ENCODE measurements at places on chromosomes 16 and 17. TPM values are rescaled to one million over a fixed set of nuclear protein-coding genes. Genes with fewer than 3 reads are reported as not detected.

The KRT9 gene
- not detected for total RNA-seq

The CNGB1 gene
- total RNA-seq, result not detected

The ARHGAP23 gene
- total RNA-seq, result not detected

The FKBP10 gene
- not detected for total RNA-seq

The APOBR gene
- 9.1 TPM for total RNA-seq

The PABPN1L gene
- total RNA-seq, result not detected

The INCA1 gene
- total RNA-seq, result 0.67 TPM

DNA sequence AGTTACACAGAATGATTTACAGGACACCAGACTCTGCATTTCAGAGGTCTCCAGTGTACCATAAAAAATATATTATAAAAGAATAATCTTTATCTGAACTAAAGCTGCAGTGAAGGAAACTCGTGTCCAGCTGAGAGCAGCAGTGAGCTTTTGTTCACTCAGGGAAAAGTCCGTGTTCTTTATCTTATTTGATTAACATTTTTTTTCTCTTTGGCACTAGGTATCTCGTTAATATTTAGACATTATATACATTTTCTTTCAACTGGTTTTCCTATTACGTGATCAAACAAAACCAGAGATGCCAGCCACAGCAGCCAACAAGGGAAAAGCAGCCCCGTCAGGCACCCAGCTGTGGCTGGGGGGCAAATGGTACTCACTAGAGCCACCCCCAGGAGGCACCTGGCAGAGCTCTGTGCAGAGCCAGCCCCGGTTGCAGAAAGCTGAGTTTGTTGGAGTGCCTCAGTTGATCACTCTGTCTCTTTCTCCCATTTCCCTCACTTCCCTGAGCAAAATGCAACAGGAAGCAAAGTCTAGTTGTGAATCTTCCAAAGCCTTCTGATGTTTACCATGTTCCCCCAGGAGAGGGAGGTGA lies 1.1 kb upstream of the HS3ST4 start:
- no peak overlapping the region for H3K4me3 ChIP-seq
- DNase-seq, result no peak
- H3K27me3 ChIP-seq, result no peaks in the 10 kb centered on the region
- no peaks in the 10 kb centered on the region for H3K36me3 ChIP-seq
- no peak overlapping the region for H3K27ac ChIP-seq

DNA sequence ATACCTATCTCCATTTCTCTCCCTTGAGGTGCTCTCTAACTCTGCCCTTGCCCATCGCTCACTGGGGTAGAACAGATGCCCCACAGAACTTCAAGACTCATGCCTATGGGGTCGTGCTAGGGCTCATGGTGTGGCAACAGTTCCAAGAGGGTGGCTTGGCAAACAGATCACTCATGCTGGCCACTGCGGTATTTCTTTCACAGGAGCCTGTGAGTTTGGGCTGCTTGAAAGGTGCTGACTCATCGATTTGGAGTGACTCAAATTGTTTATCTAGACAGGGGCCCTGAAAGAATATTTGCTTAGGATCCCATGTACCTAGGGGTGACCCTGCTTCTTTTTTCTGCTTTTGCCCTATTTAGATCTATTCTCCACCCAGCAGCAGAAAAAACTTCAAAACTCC lies 69.9 kb downstream of the IRX5 start:
- no peaks in the 10 kb centered on the region for H3K27me3 ChIP-seq
- H3K4me1 ChIP-seq, result no peaks in the 10 kb centered on the region
- no peaks in the 10 kb centered on the region for H3K36me3 ChIP-seq
- no peak for DNase-seq

GRCh38 chr17:57925361-57925990 lies 29.7 kb downstream of the CUEDC1 start:
- no peak overlapping the region for H3K27ac ChIP-seq
- no peaks in the 10 kb centered on the region for H3K36me3 ChIP-seq
- no peaks in the 10 kb centered on the region for H3K4me1 ChIP-seq
- no peaks in the 10 kb centered on the region for H3K27me3 ChIP-seq
- H3K4me3 ChIP-seq, result no peak overlapping the region

DNA sequence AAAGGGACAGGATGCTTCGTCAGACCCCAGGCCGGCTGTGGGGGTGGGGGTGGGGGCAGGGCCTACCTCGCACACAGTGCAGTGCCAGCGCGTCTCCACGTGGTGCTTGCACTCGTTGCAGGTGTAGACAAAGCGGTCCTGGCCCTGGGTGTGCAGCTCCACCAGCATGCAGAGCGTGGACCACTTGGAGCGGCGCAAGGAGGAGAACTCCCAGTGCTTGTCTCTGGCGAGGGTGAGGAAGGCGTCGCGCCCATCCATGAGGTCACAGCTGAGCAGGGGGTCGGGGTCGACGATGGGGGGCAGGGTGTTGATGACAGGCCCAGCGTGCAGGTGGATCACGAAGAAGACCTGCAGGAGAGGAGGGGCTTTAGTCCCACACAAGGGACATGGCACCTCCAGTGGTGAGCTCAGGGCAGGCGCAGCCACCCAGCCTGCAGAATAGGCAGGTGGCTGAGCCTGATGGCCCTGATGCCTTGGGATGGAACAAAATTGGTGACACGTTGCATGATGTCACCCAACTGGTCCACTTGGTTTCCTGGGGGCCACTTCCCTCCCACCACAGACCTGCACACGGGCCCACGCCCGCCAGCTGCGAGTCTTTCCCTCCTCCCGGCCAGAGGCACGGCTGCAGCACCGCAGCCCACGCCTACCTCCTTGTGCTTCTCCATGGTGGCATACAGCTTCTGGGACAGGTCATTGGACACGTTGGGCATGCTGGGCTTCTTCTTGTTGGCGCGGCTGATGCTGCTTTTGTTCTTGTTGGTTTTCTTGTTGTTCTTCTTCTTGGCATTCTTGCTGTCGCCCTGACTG lies 14.0 kb upstream of the TRAP1 start:
- H3K27me3 ChIP-seq, result no peaks in the 10 kb centered on the region
- no peak overlapping the region for H3K27ac ChIP-seq
- no peaks in the 10 kb centered on the region for H3K4me1 ChIP-seq
- no peak for DNase-seq

- no peaks in the 10 kb centered on the region for H3K27me3 ChIP-seq
- no peak overlapping the region for H3K27ac ChIP-seq
- no peaks in the 10 kb centered on the region for H3K36me3 ChIP-seq
- no peak for DNase-seq
- no peaks in the 10 kb centered on the region for H3K4me1 ChIP-seq
- H3K4me3 ChIP-seq, result no peak overlapping the region
Measured at GRCh38 chr16:11372073-11372828, 27.0 kb downstream of the RMI2 start.

DNA sequence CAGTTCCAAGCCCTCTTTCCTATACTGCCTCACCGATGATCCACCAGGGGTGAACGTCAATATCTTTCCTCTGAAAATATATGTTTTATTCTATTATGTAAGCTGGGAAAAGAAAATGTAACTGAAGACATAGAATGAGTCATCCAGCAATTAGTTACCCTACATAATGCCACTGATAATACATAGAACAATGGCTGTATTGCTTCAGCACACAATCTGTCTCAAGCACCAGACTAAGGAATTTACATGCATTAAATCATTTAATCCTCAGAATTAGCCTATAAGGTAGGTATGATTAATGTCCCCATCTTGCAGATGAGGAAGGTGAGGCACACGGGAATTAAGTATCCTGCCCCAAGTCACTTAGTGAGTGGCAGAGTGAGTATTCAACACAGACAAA lies 472.8 kb downstream of the TOX3 start:
- no peak overlapping the region for H3K4me3 ChIP-seq
- no peak for DNase-seq
- no peaks in the 10 kb centered on the region for H3K27me3 ChIP-seq

- DNase-seq, result no peak
- H3K27ac ChIP-seq, result no peak overlapping the region
- no peaks in the 10 kb centered on the region for H3K4me1 ChIP-seq
- H3K27me3 ChIP-seq, result no peaks in the 10 kb centered on the region
- H3K4me3 ChIP-seq, result no peak overlapping the region
- H3K36me3 ChIP-seq, result no peaks in the 10 kb centered on the region
Measured at GRCh38 chr17:6172642-6173330, 102.6 kb downstream of the WSCD1 start.

- no peak overlapping the region for H3K4me3 ChIP-seq
- H3K36me3 ChIP-seq, result no peaks in the 10 kb centered on the region
- no peak overlapping the region for H3K27ac ChIP-seq
- no peaks in the 10 kb centered on the region for H3K4me1 ChIP-seq
- no peak for DNase-seq
Measured at GRCh38 chr17:34024386-34024785, 230.7 kb upstream of the CCL2 start.

DNA sequence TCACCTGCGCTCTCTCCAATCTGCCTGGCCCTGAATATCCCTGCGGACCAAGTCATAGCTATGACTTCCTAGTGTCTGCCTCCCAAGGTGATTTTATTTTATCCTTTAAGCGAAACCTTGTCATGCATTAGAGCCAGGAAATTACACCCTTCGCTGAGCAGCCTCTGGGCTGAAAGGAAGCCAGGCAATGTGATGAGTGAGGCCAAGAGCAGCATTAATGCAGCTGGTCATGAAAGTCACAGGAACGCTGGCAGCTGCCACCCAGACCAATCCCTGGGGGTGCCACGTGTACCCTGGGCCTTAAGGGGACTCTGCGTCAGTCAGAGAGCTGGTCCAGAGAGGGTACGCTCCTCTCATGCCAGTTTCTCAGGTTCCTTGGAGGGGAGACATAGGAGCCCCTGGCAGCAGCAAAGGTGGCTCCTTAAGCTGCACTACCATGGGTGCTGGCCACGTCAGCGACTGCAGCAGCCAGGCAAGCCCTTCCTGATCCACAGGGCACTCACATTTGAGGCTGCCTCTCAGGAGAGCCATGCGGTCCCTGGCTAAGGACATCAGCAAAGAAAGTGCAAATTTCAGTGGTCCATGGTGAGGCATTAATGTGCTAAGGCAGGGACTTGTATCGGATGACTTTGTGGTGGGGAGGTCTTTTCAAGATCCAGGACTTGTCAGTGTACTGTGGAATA lies 42.7 kb upstream of the WSCD1 start:
- H3K4me3 ChIP-seq, result no peak overlapping the region
- no peak for DNase-seq
- H3K27me3 ChIP-seq, result no peaks in the 10 kb centered on the region
- H3K27ac ChIP-seq, result no peak overlapping the region

- H3K36me3 ChIP-seq, result no peaks in the 10 kb centered on the region
- no peak for DNase-seq
- H3K27ac ChIP-seq, result no peak overlapping the region
- H3K4me3 ChIP-seq, result no peak overlapping the region
- H3K27me3 ChIP-seq, result no peaks in the 10 kb centered on the region
Measured at GRCh38 chr17:15095935-15096334, 169.2 kb downstream of the PMP22 start.

GRCh38 chr16:88967830-88968588 lies 9.0 kb downstream of the CBFA2T3 start:
- no peak overlapping the region for H3K4me3 ChIP-seq
- DNase-seq, result no peak
- no peak overlapping the region for H3K27ac ChIP-seq
- no peaks in the 10 kb centered on the region for H3K27me3 ChIP-seq
- peaks cover 13% of the 10 kb centered on the region for H3K4me1 ChIP-seq

DNA sequence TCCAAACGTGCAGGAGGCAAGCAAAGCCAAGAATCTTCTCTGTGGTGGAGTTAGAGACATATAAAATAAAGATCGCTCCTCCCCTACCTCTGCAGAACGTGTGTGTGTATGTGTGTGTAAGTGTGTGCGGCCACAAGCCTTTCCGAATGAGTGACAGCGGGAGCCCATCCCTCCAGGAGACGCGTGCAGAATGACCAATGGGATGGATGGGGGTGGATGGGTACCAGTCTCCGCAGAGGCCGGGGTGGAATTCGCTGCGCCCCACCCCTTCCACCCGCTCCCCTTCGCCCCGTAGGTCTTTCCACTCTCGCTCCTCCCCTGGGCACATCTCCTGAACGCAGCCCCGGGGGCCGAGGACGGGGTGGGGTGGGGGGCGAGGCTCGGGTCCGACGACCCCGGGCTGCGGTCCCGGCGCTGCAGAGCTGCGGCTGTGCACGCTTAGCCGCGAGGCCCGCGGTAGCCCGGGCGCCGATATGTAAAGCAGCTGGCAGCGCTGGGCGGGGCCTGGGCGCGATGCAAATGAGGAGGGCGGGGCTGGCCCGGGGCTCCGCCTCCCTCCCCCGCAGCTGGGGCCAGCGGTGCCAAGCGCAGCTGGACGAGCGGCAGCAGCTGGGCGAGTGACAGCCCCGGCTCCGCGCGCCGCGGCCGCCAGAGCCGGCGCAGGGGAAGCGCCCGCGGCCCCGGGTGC lies at the start of gene PRKCB:
Gene PRKCB (plus strand): TSS at position 594 of the 688 bp plus-strand sequence.
- no peaks in the 10 kb centered on the region for H3K27me3 ChIP-seq
- no peaks in the 10 kb centered on the region for H3K36me3 ChIP-seq
- peak within 1 kb of the TSS; percentile 62 for H3K4me3 ChIP-seq

GRCh38 chr16:8589900-8590688 lies at the start of gene TMEM114:
TSS of gene TMEM114 (minus strand) at chr16:8590511. CDS start at chr16:8589838, 673 bp downstream.
- no peaks in the 10 kb centered on the region for H3K36me3 ChIP-seq
- H3K4me3 ChIP-seq, result no peak within 1 kb of the TSS
- H3K27me3 ChIP-seq, result peaks cover 14% of the 10 kb centered on the region
- no peaks in the 10 kb centered on the region for H3K4me1 ChIP-seq
- no peak for DNase-seq

- H3K4me3 ChIP-seq, result no peak overlapping the region
- H3K27me3 ChIP-seq, result no peaks in the 10 kb centered on the region
- H3K36me3 ChIP-seq, result no peaks in the 10 kb centered on the region
Measured at GRCh38 chr16:88281858-88282563, 100.7 kb upstream of the ZNF469 start.

DNA sequence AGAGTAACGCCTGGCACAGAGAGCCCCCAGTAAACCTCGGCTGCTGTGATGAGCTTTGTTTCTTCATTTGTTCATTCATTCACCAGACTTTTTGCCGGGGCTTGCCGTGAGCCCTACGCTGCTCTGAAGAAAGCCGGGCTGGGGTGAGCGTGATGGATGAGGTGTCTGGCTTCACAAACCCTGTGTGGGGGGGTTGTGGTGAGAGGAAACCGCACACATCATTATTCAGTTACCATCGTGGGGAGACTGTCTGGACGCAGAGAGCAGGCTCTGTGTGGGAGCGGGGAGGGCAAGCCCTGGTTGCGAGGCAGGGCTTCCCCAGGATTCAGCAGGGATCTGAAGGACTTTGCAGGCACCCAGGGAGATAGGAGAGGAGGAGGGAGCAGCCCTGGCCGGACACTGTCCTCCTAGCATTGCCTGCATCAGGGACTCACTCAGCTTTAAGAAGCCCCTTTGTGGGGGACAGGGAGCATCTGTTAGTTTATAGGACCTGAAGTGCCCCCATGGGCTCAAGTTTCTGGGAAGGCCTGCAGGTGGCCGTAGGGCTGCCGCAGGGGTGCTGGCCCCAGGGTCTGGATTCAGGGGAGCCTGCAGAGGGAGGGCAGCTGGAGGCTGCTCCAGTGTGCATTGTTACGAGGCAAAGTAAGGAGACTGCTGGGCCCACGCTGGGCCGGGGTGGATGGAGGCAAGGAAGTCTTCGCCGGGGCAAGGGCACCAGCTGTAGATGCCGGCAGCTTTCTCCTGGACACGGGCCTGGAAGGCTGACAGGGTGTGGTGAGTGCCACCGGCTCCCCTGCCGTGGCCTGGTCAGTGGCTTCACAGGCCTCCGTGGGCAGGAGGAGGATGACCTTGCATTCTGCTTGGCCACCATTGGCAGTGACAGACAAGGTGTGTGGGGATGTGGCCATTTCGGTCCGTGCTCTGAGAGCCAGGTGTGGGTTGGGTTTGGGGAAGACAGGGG lies 334.5 kb downstream of the SEC14L1 start:
- H3K4me3 ChIP-seq, result peak overlapping the region; percentile 13
- H3K4me1 ChIP-seq, result peaks cover 100% of the 10 kb centered on the region
- peaks cover 29% of the 10 kb centered on the region for H3K36me3 ChIP-seq
- H3K27ac ChIP-seq, result peak overlapping the region; percentile 51
- peak; percentile 67 for DNase-seq

- H3K27ac ChIP-seq, result no peak overlapping the region
- no peaks in the 10 kb centered on the region for H3K36me3 ChIP-seq
- no peaks in the 10 kb centered on the region for H3K27me3 ChIP-seq
- peaks cover 24% of the 10 kb centered on the region for H3K4me1 ChIP-seq
- H3K4me3 ChIP-seq, result no peak overlapping the region
- DNase-seq, result no peak
Measured at GRCh38 chr17:72614871-72615626, 477.4 kb downstream of the SLC39A11 start.

All from CD4-positive, alpha-beta memory T cell (primary cell).